Posterior cingulate gyrus (tissue), 11 donors: ENCODE measurements at places on chromosomes 6 and 20.

DNA sequence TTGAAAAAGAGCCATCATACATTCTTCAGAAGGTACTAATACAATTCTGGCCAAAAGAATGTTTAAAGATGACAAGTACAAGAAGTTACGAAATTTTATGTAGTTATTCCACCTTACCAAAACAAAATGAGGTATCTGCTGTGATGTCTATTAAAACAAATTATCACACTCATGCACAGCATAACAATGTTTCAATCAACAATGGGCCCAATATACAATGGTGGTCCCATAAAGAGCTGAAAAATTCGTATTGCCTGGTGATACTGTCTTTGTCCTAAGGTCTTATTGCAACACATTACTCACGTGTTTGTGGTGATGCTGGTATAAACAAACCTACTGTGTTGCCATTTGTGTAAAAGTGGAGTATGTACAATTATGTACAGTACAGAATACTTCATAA, 3.6 kb upstream of the NUP153 start:
- no peak for DNase-seq

DNA sequence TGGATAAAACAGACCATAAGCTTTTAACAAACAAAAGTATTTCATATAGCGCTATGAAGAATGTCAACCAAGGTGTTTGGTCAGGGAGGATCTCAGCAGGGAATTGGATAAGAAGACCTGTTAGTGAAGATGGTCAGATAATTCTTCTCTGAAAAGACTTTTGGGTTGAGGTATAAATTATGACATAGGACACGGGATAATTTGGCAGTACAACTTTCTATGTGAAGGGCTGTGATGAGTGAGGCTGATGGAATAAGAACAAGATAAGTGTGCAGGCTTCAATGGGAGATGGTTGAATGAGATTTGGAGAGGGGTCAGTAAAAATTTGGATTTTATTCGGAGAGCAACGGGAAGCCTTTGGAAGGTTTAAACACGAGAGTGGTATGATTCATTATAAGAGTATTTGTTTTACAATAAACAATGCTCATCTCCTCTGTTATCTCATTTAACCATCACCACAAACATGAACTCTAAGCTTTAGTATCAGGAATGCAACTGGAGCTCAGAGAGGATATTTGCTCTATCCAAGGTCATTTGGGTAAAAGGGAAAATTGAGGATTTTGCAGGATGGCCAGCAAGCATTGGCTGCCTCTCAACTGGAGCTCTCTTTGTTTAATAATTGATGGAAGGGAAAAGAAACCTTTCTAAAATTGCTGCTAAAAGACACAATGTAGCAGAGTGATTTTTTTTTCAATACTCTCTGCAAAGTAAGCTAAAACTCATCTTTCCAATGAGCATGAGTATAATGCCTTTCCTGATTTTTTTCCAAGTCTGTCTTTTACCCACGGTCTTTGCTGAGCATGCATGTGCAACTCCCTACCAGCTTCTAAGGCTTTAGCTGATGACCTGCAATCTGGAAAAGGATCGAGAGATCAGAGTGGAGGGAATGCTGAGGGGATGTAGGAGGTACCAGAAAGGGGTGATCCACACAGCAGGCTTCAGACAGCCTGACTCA, 534.0 kb downstream of the CBLN4 start:
- DNase-seq: no peak

GRCh38 chr6:156427345-156427744, 349.8 kb upstream of the ARID1B start:
- DNase-seq: no peak

GRCh38 chr20:62357187-62357667, 9.9 kb downstream of the LAMA5 start:
- DNase-seq: no peak

- DNase-seq: no peak
Observed at GRCh38 chr6:52422156-52422555, 2.0 kb downstream of the EFHC1 start.

DNA sequence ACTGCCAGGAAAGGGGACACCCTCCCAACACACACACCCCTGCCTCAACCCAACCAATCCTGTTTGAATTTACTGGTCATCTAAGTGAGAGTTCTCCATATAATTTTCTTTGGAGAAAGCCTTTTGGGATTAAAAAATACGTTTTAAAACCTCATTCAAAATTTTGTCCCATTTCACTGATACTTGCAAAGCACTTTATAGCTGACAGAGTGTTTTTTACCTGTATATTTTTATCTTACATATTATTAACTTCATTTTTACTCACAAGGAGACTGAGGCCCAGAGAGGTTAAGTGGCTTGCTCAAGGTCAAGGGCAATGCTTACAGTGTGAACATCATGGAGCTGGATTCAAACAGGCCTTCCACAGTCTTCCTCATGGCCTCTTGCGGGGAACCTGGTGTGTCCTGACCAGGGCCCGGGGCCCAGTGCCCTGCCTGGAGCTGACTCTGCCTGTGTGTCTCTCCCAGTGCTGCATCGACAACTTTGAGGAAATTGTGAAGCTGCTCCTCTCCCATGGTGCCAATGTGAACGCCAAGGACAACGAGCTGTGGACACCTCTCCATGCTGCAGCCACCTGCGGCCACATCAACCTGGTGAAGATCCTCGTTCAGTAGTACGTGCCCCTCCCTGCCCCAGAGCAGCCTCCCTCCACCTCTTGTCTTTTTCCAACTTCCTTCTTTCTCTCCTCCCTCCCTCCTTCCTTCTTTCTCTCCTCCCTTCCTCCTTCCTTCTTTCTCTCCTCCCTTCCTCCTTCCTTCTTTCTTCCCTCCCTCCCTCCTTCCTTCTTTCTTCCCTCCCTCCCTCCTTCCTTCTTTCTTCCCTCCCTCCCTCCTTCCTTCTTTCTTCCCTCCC, 30.9 kb upstream of the FAM83D start:
- no peak for DNase-seq

DNA sequence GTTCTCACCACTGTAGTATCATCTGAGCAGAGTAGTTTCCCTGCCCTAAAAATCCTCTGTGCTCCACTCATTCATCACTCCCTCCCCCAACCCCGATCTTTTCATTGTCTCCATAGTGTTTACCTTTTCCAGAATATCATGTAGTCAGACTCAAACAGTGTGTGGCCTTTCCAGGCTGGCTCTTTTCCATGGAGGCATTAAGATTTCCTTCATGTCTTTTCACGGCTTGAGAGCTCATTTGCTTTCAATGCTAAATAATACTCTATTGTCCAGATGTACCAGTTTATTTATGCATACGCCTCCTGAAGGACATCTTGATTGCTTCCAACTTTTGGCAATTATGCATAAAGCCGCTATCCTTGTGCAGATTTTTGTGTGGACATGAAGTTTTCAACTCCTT, 235.8 kb downstream of the PHACTR1 start:
- no peak for DNase-seq

GRCh38 chr20:59580146-59580946, 24.0 kb upstream of the PHACTR3 start:
- DNase-seq: no peak

DNA sequence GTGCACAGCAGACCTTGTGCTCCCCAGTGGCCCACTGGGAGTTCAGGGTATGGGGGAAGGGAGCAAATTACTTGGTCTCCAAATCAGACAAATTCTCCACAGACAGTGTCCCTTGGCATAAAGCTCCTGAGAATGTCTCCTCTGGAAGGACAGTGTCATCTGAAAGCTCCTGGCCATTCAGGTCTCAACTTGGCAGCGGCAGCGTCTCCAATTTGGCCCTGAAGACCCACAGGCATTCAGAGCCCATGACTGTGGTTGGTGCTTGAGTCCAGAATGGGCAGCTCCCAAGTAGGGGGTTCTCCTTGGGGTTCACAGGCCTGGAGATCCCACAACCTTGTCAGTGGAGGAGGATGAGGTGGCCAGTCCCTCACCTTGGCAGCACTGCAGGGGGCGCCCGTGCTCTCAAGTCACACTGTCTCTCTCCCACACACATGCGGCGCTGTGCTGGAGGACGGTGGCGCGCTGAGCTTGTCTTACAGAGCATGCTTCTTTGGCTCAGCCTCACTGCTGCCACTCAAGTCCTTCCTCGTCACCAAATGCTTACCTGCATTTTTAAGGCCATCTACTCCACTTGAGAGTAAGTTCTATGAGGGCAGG, 20.7 kb downstream of the DYNLRB1 start:
- DNase-seq: no peak

DNA sequence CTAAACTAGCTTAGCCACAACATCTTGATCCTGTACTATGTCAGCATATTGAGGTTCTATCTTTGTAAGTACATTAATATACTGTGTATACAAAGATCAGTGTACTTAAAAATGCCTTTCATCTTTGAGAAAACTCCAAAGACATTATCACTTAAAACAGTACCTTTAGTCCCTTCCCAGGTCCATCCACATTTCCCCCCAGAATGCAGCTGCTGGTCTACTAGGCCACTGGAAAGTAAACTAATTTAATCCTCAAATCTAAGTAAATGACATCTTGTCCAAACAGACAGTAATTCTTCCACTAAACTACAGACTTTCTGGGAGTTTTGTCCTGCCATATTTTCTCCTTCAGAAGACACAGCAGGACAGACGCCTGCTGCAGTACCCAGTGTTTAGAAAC, 68.7 kb downstream of the SYCP2 start:
- DNase-seq: no peak

DNA sequence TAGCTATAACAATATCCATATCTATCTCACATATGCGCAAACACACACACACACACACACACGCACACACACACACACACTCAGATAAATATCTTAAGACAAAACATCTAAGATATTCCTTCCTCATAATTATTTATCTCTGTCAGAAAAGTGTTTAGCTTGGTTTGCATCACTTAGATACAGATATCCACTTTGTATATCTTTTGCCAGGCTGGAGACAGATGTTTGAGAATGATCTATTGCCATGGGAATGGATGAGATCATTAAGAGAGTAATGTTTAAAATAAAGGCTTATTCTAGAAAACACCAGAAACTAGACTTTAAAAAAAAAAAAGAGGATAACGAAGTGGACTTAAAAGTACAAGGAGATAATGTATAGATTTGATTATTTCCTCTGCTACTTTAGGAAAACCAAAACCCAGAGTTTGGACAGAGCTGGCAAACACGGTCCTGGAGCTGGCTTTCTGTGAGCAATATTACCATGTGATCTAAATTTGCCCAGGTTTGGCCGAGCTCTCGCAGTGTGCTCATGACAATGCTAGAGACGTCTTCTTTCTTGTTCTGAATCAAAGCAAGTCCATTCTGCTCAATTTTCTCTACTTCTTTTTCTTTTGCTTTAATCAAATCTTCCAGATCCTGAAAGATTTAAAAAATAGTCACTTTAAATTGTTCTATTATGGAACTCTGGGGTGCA, 411.8 kb downstream of the SYNE1 start:
- no peak for DNase-seq

GRCh38 chr6:89734526-89734925, 85.1 kb downstream of the MDN1 start:
- DNase-seq: no peak

DNA sequence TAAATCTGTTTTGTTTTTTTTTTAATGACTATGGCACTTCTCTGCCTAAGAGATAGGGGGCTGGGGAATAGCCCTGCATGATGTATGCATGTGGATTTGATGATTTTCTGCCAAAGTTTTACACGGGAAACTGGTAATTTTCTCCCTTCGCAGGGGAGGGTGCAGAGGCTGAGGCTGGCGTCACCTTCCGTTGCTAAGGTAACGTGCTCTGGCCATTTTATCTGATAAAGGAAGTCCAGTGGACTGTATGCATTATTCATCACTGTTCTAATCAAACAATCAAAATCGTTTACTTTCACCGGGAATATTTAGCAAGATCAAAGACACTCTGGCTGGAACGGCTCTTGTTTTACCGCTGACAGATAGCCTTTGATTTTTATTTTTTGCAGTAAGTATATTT, 789 bp downstream of the PHACTR1 start:
- DNase-seq: no peak

DNA sequence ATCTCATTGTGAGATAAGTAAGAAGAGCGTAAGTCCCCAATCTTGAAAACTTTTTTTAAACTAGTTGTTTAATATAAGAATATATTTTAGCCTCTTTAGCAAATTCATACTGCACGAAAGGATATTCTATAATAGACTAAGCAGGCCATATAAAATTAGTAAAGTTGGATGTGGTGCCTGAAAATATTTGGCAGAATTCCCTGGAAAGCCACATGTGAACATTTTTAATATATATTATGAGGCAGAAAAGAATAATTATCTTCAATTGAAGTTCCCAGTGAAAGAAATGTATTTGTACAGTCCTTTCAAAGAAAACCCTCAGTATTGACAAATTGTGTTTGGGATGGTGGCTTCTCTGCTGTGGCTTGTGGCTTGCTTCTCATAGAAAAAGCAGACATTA, 237.5 kb upstream of the JAG1 start:
- no peak for DNase-seq

DNA sequence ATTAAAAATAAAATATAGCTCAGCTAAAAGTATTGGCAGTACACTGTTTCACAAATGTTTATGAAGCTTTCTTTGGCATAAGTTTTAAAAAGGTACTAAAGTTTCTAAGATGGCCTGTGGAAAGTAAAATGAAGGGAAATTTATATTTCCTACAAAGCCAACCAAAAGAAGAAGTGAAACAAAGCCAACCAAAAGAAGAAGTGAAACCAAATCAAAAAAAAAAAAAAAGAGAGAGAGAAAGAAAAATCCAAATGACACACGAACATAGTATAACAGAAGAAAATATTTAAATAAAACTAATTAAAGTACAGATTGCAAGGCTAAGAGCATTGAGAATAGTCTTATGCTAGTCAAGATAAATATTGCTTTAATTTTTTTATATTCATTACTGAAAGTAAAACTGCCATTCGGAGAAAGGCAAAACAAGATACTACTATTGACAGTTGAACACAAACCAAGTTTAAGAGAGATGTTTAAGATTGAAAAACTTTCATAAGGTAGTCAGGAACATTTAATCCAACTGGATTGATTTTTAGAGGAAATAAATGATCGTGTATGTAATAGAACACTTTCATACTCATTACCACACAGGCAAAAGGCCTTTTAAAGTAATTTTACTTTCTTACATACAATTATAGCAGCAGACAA, 12.8 kb upstream of the KHDRBS2 start:
- DNase-seq: no peak

GRCh38 chr6:140445474-140446004, 1071.1 kb upstream of the CITED2 start:
- DNase-seq: no peak
